ENCODE measurements at places on chromosomes 2 and 18. TPM values are rescaled to one million over a fixed set of nuclear protein-coding genes. Genes with fewer than 3 reads are reported as not detected.

UGT1A5 gene
- not detected for polyA plus RNA-seq

DYNAP gene
- not detected for polyA plus RNA-seq

CAPN14 gene
- polyA plus RNA-seq, result 0.04 TPM

PLGLB1 gene
- polyA plus RNA-seq, result 8.4 TPM

MAPRE3 gene
- 11.4 TPM for polyA plus RNA-seq

SLC11A1 gene
- polyA plus RNA-seq, result 0.98 TPM

COLEC12 gene
- polyA plus RNA-seq, result 27.9 TPM

HTR2B gene
- 17.2 TPM for polyA plus RNA-seq

VRK2 gene
- polyA plus RNA-seq, result 21.7 TPM

MATN3 gene
- polyA plus RNA-seq, result 3.7 TPM
